Effector memory CD8-positive, alpha-beta T cell (primary cell): ENCODE measurements at places on chromosomes 2 and 18.

DNA sequence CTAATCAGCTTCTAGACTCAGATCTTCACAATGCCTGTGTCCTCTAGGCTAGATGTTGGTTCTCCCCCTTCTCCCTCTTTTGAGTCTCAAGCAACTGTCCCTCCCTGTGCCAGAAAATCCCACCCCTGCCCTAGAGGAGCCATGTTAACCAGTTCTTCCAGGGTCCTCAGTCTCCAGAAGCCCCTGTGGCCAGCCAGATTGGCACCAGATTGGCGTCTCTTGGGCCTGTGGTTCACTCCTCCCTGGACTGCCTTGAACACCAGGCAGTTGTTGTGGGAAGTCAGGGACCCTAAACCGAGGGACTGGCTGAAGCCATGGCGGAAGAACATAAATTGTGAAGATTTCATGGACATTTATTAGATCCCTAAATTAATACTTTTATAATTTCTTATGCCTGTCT lies 36.6 kb downstream of the CYP26B1 start:
- no peaks in the 10 kb centered on the region for H3K36me3 ChIP-seq
- H3K27ac ChIP-seq: no peak overlapping the region
- no peaks in the 10 kb centered on the region for H3K4me1 ChIP-seq
- no peak for DNase-seq
- H3K4me3 ChIP-seq: no peak overlapping the region
- peaks cover 23% of the 10 kb centered on the region for H3K27me3 ChIP-seq

GRCh38 chr2:190705280-190705679 lies 56.4 kb downstream of the NAB1 start:
- H3K36me3 ChIP-seq: no peaks in the 10 kb centered on the region
- no peak overlapping the region for H3K4me3 ChIP-seq
- H3K4me1 ChIP-seq: no peaks in the 10 kb centered on the region
- no peak overlapping the region for H3K27ac ChIP-seq

DNA sequence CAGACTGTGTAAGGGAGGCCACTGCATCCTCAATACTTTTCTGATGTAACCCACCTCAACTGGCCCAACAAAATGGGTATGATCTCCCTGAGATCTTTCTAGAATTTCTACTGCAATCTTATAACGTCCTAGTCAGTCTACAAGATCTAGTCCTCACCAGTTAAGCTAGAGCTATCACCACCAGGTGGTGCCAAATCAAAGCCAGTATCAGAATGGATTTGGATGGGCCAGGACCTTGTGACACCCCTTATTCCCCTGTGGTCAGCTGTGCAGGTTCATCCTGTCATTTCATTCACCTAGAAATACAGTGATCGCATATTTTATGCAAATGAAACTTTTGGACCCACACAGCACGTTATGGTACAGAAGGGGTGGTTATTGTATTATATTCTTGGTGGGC lies 90.3 kb downstream of the OLA1 start:
- peaks cover 2% of the 10 kb centered on the region for H3K36me3 ChIP-seq
- no peaks in the 10 kb centered on the region for H3K27me3 ChIP-seq
- DNase-seq: peak; percentile 15
- no peaks in the 10 kb centered on the region for H3K4me1 ChIP-seq
- no peak overlapping the region for H3K27ac ChIP-seq

GRCh38 chr2:2452961-2453360 lies 121.9 kb upstream of the MYT1L start:
- H3K27me3 ChIP-seq: no peaks in the 10 kb centered on the region
- no peak overlapping the region for H3K27ac ChIP-seq
- no peaks in the 10 kb centered on the region for H3K4me1 ChIP-seq
- H3K4me3 ChIP-seq: no peak overlapping the region

- no peaks in the 10 kb centered on the region for H3K4me1 ChIP-seq
- H3K4me3 ChIP-seq: no peak overlapping the region
- no peaks in the 10 kb centered on the region for H3K27me3 ChIP-seq
- no peak for DNase-seq
Measured at GRCh38 chr2:76427452-76427851, 716.7 kb upstream of the GCFC2 start.

DNA sequence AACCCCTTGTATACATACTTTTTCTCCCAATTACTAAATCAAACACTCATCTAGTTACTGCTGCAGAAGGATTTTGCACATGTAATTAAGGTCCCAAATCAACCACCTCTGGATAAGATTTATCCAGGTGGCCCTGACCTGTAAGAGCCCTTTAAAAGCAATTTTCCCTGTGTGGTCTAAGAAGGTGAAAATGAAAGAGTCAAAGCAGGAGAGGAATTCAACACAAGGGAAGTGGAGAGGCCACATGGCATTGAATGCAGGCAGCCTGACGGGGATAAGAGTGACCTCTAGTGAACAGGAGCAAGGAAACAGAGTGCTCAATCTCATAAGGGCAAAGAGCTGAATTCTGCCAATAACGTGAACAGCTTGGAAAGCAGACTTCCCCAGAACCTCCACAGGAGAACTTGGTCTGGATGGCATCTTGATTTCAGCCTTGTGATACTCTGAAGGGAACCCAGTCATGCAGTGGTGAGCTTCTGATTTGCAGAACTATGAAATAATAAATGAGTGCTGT lies 27.2 kb downstream of the PPP3R1 start:
- peak overlapping the region; percentile 58 for H3K4me3 ChIP-seq
- DNase-seq: peak; percentile 6
- peak overlapping the region; percentile 34 for H3K27ac ChIP-seq
- H3K4me1 ChIP-seq: peaks cover 87% of the 10 kb centered on the region
- no peaks in the 10 kb centered on the region for H3K27me3 ChIP-seq
- peaks cover 18% of the 10 kb centered on the region for H3K36me3 ChIP-seq

DNA sequence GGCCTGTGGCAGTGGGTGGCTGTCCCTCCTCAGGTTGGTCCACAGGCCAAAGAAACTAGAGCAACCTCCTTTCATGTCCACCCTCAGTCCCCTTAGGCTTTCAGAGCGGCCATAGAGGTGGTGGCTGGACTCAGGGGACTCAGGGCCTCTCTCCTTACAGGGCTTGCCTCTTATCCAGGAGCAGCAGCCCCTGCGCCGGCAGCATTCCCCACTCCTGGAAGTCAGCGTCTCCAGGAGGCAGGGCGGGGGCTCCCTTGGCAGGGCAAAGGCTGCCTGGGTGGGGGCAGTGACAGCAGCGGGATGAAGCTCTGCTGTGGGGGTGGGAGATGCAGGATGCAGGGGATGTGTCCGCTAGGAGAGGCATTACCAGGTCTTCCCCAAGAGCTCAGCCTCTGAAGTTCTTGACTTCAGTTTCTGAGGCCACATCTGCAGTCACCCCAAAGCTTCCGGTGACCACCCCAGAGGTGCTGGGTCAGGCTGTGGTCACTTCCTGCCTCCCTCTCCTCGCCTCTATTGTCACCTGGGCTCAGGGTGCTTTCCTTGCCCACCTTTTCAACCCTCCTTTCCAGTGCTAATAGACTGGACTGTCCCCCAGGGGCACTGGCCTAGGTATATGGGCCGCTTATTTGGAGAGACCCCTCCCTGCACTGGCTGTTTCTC lies 8.6 kb upstream of the GPR55 start:
- no peak for DNase-seq
- peaks cover 32% of the 10 kb centered on the region for H3K4me1 ChIP-seq

GRCh38 chr2:113138428-113139322 lies 11.3 kb downstream of the IL1RN start:
- H3K27ac ChIP-seq: peak overlapping the region; percentile 62
- peak; percentile 66 for DNase-seq
- peak overlapping the region; percentile 56 for H3K4me3 ChIP-seq
- no peaks in the 10 kb centered on the region for H3K27me3 ChIP-seq
- H3K36me3 ChIP-seq: no peaks in the 10 kb centered on the region
- peaks cover 15% of the 10 kb centered on the region for H3K4me1 ChIP-seq

DNA sequence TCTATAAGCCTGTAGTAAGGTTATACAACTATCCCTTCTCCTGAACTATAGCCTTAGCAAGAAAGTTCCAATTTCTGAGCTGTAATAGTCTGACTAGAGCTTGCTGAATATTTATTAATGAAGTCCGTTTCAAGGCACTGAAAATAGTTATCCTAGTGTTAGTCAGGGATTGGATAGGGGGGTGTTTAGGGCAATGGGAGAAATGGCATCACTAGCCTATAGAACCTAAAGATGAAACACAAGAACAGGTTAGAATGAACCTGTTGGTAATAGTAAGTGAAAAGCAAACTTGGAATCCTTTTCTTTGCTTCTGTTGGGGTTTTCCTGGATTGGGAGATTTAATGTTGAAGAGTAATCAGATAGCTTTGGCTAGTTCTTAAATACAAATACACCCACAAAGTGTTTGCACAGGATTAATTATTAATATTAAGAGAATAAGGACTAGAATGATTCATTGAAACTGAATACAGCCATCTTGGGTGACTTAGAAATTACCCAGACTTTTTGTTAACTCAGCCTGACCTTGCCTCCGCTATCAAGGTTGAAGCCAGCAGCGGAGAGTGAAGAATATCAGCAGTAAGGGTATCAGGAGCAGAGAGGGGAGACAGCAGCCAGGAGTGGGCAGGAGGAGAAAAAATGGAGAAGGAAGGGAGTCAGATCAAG lies 14.4 kb downstream of the CCNT2 start:
- DNase-seq: no peak
- no peak overlapping the region for H3K27ac ChIP-seq
- peaks cover 35% of the 10 kb centered on the region for H3K36me3 ChIP-seq
- peaks cover 63% of the 10 kb centered on the region for H3K4me1 ChIP-seq
- H3K4me3 ChIP-seq: peak overlapping the region; percentile 61
